ENCODE measurements at places on chromosomes 3 and 15.

DNA sequence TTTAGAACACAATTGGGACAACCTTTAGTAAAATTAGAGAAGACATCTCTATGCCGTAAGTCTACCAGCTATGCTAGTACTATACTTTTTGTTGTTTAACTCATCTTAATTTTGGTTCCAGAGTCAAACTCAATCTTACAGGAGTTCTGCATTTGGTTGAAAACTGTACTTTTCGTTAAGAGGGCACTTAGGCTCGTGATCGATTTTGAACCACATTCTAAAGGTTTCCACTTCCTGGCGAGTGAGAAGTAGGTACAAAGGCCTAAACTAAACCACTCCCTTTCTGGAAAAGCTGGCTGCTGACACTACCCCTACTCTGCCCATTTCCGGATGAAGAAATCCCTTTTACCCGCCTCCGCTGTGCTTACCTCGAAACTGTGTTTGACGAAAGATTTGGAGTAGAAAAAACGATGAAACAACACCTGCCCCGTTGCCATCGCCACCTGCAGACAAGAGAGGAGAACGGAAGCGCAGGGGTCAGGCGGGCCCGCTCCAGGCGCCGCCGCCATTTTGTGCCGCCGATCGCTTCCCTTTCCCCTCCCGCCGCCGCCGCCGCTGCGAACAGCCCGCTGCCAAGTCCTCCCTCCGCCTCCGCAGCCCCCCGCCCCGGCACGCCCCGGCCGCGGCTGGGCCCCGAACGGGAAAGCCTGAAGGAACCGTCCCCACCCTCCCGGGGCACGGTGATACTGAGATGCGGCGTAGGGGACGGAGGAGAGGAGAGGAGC is 748 bp downstream of the CCNL1 start:
- peak; percentile 28 for DNase-seq

DNA sequence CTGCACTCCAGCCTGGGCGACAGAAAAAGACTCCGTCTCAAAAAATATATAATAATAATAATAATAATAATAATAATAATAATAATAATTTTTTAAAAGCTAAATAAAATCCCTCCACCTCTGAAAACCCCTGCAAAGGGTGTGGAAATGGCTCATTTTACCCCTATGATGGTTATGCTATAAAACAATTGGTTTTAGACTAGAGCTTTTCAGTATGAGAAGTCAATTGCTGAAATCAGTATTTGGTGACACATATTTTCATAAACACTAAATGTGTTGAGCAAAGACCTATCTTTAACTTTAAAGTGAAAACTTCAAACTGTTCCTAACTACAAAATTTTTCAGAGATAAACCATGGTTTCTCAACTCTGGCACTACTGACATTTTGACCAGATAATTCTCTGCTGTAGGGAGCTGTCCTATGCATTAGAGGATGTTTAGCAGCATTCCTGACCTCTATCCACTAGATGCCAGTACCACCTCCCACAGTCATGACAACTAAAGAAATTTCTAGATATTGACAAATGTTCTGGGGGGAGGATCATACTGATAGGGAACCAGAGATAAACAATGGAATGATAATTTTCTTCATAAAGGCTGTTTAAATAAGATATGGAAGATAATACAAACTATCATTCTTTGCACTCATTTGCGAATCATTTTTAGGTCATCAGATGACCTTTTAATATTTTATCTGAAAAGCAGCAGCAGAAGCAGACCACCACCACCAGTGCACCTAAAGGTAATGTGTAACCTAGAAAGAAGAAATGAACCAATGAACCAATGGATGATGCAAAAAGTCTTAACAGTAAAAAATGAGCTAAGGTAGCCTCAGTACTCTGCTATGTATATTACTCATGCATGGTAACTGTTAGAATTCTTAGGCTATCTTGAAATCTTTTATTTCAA is 13.8 kb downstream of the PTPN9 start:
- no peak for DNase-seq

- DNase-seq = no peak
Measured at GRCh38 chr3:194422188-194422587, 23.1 kb upstream of the GP5 start.

GRCh38 chr3:111764645-111765091 is 94.4 kb upstream of the PHLDB2 start:
- no peak for DNase-seq

GRCh38 chr3:116821371-116821770 is 111.8 kb downstream of the TUSC7 start:
- no peak for DNase-seq

DNA sequence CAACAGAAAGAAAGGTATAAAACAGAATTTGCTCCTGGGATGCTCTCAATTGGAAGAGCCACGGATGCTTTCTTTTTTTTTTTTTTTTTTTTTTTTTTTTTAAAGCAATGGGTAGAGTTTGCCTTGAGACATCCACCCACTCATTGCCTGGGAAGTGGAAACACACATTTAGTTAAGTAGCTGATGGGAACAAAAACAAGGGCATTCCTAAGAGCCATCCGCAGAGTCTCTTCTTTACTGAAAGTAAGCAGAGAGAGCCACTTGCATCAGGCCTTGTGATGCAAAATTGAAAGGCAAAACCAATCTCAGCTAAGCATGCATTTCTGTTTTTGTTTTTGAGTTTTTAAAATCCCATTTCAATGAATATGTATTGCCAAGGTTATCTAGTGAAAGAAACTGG is 787.9 kb upstream of the LMCD1 start:
- no peak for DNase-seq

DNA sequence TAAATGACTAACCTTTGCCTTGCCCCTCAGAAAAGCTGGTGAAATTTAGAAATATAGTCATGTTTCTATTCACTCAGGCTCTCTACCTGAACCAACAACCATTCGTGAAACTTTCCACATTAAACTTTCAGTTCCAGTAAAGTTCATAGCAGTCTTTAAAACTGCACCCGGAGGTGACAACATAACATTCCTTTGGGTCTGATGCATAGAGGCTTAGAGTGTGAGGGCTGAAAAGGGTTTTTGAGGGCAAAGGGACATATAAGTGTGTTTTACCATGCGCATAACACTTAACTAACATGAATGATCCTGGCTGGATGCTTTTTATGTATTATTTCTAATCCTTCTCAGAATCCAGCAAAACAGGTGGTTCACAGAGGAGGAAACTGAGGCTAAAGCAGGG is 471.7 kb upstream of the MCTP2 start:
- DNase-seq = no peak
